ENCODE measurements at places on chromosomes 4 and X.

- DNase-seq: peak; percentile 43
Observed at GRCh38 chrX:136608295-136608933, 39.5 kb upstream of the CD40LG start.

- no peak for DNase-seq
Observed at GRCh38 chr4:173766171-173766600, 236.2 kb upstream of the HAND2 start.

DNA sequence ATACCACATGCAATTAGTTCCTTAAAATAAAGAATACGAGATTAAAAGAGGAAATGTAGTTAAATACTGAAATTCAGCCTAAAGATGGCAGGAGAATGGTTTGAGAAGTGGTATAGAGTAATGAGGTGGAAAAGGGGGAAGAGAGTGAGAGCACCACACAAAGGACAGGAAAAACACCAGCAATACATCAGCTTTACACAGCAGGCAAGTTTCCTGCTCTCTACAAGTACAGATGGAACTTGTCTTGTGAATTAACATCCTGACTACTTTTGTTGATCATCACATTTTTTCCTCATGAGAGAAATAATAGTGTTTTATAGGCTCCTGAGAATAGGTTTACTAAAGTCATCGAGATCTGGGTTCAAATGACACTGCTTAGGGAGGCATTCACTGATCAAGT lies 2.9 kb upstream of the UNC5C start:
- DNase-seq: no peak

- no peak for DNase-seq
Observed at GRCh38 chr4:153571006-153571545, 104.9 kb downstream of the TMEM131L start.

Measured in stimulated activated CD4-positive, alpha-beta T cell treated with anti-CD3 and anti-CD28 coated beads, Interleukin-4, amount 100 ng/mL, for 4 hours (primary cell).